Spinal cord (tissue), 10 donors: ENCODE measurements at places on chromosomes 2 and 18. TPM values are rescaled to one million over a fixed set of nuclear protein-coding genes. Genes with fewer than 3 reads are reported as not detected.

Gene ID2
- total RNA-seq, result 140 TPM

- DNase-seq, result no peak
Measured at GRCh38 chr18:63098018-63098981, 221.3 kb downstream of the BCL2 start.

DNA sequence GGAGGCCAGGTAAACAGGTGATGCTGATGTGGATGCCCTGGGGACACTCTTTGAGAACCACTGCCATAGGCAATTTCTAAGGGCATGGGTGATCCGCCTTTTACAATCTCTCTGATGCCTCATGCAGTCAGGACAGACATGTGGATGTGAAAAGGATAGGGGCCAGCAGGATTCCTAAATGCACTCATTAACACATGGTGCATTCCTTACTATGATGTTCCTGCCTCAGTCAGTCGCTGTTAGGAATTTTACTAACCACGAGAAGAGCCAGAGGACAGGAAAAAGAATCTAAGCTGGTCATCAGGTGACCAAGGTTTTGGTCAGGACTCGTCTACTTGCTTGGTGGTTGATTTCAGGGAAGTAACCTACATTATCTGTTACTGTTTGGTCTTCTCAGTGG is 191.0 kb downstream of the ARL4C start:
- no peak for DNase-seq

DNA sequence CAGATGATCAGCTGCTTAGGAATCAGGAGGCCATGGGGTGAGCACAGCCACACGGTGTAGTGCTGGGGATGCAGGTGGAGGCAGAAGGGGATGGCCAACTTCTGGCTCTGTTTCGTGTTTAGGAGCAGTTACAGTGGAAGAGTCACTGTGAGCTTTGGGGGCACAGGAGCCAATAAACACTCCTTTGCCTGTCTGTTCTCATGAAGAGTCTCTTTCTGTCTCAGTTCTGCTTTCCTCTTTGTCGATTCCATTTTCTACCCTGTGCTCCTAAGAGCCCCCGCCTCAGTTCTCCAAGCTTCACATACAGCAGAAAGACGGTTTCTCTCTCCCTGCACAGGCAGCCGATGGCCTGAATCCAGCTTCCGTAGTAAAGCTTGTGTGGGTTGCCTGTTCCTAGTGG is 21.0 kb upstream of the RRM2 start:
- DNase-seq, result no peak

GRCh38 chr18:45068400-45069094 is 387.9 kb downstream of the SETBP1 start:
- no peak for DNase-seq

DNA sequence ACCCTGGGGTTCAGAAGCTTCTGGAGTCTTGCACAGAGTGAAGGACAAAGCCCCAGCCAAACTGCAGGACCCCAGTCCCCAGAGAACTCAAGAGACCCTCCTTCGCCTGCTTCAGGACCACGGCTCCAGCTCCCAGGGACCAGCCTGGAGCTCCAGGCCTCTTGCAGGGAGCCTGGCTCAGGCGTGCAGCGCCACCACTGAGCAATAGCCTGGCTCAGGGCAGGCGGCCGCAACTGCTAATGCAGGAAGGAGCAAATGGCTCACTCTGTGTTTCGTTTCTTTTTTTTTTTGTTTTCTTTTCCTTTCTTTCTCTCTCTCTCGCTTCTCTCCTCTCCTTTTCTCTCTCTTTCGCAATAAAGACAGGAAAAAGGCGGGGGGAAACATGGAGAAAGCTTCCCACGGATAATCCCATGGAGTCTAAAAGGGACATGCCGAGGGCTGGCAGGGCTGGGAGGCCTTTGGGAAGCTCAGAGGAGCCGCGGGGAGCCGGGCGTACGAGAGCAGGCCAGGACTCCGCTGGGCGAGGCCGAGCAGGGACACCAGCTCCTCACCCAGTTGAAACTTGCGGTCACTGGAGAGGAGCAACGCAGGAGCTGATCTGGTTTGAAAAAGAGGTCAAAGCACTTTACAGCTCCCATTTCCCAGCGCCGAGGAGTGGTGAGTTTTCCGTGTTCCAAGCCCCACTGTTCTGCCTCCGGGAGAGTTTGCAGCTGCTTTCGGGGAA is 244.8 kb downstream of the TWIST2 start:
- DNase-seq, result no peak

DNA sequence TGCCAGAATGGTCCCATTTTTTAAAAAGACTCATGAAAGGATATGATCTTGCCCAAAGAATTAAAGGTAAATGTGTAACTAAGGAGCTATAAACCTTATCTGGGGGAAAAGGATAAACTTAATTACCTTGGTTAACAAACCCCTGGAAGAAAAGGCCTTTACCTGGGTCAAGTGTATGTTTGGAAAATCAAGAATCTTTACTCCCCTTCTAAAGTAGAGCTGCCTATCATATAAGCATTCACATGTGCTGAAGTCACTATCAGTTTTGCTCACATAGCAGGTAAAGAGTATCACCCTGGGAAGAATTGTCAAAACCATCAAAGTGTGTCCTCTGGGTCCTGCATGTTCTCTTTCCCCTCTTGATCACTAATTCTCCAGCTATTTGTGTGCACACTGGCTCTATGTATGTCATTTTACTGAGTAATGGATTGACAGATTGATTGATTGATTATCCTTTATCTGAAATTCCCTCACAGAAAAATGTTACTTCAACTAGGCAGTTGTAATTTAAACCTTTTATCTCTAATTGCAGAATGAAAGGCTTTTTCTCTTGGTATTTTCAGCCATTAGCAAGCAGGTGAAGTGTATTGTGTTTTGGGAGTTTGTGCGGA is 199.4 kb downstream of the NOL4 start:
- no peak for DNase-seq

DNA sequence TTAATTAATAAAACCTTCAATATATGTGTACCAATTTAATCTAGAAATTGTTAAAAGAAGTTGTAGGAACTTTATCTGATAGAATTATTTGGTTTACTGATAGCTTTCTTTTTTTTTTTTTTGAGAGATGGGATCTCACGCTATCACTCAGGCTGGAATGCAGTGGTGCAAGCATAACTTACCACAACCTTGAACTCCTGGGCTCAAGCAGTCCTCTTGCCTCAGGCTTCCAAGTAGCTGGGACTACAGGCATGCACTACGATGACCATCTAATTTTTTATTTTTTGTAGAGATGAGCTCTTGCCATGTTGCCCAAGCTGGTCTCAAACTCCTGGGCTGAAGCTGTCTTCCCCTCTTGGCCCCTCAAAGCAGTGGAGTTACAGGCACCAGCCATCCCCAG is 66.8 kb downstream of the CCDC138 start:
- DNase-seq, result no peak

GRCh38 chr2:9154061-9154460 is 52.6 kb upstream of the ASAP2 start:
- no peak for DNase-seq

Gene IL1R2
- not detected for total RNA-seq

DNA sequence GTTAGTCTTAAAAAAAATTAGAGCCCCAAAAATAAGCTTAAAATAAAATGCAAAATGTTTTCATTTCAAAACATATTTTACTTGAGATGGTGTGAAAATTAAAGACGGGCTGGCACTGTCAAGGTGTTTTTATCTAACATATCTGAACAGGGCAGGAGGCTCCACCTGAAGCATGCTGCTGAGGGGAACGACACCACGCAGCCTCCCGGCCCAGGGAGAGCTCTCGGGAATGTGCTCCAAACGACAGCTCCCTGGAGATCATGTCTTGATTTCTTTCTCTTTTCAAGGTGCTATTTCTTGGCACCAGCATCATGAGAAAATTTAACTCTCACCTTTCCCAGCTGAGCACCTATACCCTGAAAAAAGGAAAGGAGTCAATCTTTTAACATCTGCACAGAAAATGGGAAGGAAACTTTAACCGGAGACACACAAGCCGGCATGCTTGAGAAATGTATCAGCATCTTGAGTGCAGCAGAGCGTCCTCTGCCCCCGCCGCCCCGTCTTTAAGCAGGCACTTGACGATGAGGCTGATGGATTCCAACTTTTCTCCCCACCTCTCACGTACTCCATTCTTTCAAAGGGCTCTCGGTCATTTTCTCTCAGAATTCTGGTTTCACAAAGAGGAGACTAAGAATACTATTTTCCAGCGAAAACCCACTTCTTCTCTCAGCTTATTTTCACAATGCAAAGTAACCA is 56.6 kb downstream of the EIPR1 start:
- DNase-seq, result no peak
